ENCODE measurements at places on chromosomes 13 and 19.

GRCh38 chr13:33260168-33261098 lies 25.1 kb downstream of the STARD13 start:
- no peak for DNase-seq

GRCh38 chr13:113650275-113650674 lies 7.7 kb downstream of the ATP4B start:
- no peak for DNase-seq

GRCh38 chr13:72205773-72206172 lies 338.8 kb upstream of the DACH1 start:
- no peak for DNase-seq

DNA sequence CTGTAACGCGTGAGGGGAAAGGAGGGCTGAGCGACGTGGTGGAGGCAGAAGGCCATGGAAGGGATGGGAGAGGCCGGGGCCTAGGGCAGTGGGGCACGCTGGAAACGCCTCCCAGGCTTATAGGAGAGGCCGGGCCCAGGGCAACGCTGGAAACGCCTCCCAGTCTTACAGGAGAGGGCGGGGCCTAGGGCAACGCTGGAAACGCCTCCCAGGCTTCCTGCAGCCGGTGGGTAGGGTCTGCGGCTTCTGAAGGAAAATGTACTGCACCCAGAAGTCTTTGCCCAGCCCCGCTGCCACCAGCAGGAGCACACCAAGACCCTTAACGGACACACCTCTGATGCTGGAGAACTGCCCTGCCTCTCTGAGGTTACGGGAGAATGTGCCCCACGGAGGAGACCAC lies 9.1 kb downstream of the CACTIN start:
- DNase-seq: no peak

- DNase-seq: no peak
Measured at GRCh38 chr13:75530549-75530961, 7.1 kb downstream of the COMMD6 start.

DNA sequence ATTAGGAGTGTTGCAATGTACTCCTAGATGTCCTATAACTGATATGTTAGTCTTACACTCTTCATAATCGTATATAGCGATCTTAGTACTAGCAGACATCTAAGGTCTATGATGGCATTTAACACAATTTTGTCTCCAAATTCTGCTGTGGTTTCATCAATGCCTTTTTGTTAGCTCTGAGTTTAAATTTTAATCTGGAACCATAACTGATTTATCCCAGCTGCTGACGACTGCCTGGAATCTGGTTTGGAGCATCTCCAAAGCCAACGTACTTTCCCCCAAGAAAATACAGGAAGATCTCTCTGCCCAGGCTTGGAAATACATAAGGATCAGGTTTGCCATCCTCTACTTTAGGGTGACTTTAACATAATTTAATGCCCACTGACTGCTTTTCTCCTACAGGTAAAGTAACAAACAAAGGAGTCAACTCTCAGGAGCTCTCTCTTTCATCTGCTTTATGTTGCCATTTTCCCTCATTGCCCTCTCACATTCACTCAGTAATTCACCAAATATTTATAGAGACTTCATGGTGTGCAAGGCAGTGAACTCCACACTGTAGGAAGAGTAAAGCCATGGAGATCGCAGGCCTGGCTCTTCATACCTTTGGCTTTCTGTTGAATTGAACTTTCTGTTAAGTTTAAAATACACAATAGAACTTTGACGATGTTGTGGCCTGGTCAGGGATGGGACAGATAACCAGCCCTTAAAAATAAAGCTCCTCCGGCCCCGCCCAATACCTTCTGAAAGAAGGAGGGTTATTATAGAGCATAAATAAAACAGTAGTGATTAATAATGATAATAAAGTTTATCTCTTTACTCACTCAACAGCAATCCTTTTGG lies 23.3 kb upstream of the SPART start:
- no peak for DNase-seq

DNA sequence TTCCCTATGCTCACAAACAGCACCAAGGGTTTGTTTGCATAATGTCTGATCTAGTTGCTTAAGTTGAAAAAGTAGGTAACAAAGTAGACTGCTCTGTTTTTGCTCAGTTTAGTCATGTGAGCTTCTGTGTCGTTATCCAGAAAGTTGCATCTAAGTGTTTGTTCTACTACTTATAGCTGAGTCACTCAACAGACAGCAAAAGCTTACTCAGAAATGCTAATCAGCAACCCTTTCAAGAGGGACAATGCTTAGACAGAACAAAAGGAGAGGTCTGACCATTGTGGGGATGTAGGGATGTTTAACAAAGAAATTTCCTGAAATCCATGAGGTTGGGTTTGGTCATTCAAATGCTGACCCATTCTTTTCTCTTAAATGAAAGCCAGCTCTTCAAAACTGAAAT lies 106.4 kb downstream of the ATP8A2 start:
- DNase-seq: no peak
